Stromal cell of bone marrow (primary cell): ENCODE measurements at places on chromosomes 13 and 19.
A peak's percentile ranks its signal among the peaks of the same experiment; 100 is the strongest.

DNA sequence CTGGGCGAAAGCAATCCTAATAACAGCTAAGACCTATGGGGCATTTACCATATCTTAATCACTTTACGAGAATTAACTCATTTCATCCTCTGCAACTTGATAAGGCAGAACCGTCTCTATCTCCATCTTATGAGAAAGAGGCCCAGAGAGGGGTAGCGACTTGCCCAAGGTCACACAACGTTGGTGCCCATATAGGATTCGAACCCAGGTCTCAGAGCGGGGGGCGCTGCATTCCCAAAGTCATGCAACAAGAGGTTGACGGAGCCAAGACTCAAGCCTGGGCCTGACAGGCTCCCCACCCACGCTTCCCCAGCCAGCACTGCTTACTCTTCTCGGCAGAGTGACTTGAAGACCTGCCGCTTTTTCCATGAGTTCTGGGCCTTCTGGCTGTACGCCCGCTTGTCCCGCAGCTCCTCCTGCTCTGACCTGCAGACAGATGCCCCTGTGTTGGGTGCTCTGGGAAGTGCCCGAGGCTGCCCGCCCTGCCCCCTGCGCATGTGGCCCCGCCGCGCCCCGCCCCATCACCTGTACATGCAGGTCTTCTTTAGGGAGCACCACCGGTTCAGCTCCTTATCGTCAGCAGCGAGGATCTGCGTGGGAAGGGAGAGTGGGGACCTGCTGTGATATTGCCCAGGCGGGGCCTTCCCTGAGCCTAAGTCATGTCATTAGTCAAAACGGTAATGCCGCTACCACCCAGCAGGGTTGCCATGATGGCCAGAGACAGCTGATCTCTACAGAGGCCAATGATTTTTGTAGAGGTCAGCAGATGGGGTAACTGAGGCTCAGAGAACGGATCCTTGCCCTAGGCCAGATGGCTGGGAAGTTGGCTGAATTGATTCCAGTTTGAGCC lies 10.8 kb downstream of the KRI1 start:
- no peak for DNase-seq

- DNase-seq, result peak; percentile 18
Measured at GRCh38 chr19:4456843-4457653, 546 bp downstream of the UBXN6 start.

GRCh38 chr19:7159105-7159933 lies 89.8 kb downstream of the ZNF557 start:
- DNase-seq, result peak; percentile 85

- no peak for DNase-seq
Measured at GRCh38 chr19:29547981-29548380, 22.2 kb downstream of the VSTM2B start.

- DNase-seq, result no peak
Measured at GRCh38 chr13:27406178-27406939, 18.1 kb upstream of the GTF3A start.

DNA sequence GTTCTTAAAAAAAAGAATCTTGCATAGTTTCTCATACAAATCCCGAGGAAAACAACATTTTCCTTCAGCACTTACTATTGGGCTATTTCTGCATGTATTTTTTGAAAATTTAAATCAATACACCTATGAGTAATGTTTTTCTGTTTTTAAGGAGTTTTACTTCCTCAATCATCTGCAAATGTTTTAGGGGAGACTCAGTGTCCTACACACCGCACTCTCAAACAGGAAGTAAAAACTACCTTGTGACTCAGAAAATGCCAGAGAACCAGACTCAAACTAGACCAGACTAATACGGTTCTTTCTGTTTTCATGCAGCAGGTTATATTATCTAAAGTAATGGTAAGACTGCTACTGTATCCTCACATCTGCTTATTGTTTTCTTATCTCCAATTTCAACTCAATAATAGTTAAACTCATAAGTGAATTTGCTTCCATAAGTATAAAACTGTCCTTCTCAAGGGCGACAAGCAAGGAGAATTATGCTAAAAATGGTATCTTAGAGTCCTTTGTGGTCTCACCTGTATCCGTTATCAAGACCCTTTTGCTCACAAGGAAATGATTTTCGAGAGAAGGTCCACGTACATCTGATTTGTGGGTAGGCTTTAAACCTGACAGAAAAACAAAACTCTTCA lies 52.5 kb downstream of the FLT3 start:
- DNase-seq, result no peak

DNA sequence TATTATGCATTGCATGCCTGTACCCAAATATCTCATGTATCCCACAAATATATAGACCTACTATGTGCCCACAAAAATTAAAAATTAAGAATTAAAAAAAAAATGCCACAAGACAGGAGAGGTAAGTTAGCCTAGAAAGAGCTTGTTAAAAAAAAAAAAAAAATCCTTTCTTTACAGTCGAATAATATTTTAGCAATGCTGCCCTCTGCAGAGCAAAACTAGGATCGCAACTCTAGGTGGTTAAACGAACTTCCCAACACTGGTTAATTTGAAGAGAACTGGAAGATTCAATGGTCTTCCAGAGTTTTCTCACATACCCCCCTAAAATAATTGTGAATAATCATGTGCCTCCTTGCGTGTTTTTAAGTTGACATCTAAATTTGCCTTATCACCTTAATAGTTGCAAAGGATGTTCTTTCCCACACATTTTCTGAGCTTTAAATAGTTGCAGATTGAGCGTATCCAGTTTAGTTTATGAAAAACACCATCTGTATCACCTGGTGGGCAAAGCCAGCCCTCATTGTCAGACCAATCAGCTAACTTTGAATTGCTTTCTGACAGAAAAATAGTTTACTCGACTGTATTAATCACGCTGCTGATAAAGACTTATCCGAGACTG lies 47.4 kb upstream of the RCBTB2 start:
- peak; percentile 47 for DNase-seq

GRCh38 chr13:110506396-110506795 lies 55.1 kb downstream of the RAB20 start:
- no peak for DNase-seq

DNA sequence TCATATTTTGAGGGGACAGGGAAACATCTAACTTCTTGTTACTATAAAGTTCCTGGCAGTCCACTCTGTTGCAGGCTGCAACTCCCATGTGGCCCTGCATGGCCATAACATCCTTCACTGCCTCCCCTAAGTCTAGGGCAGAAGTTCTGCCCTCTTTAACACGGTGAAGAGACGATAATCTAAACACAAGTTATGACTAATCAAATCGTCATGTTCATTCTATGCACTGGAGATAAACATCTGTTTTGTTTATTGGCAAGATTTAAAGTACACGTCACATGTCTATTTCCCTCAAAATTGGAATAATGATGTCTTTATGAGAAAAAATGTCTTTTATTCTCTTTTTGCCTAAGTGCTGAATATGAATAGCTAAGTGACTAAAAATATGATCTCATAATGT lies 1629.4 kb downstream of the PCDH9 start:
- no peak for DNase-seq

- DNase-seq, result no peak
Measured at GRCh38 chr13:30376426-30377311, 45.6 kb upstream of the UBE2L5 start.

- DNase-seq, result peak; percentile 26
Measured at GRCh38 chr19:44512326-44513298, 12.3 kb upstream of the ZNF180 start.

GRCh38 chr13:93552596-93552995 lies 326.0 kb downstream of the GPC6 start:
- DNase-seq, result no peak

DNA sequence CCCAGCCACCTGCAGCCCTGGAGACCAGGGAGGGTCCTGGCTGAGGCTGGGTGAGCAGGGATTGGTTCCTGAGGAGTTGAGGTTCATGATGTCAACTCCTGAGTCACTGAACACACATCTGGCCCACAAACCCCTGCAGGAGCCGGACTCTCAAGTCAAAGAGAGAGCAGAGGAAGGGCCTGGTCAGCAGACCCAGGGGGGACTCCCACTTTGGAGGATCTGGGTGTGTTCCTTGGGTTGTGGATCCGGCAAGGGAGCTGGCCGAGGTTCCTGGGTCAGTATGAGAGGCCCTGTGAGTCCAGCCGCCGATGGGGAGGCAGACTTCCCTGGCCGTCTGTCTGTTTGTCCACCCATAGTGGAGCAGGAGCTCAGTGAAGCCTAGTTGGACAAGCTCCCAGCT lies 4.0 kb downstream of the SLC7A10 start:
- DNase-seq, result no peak

- no peak for DNase-seq
Measured at GRCh38 chr19:42495663-42496062, 32.6 kb downstream of the CEACAM1 start.

GRCh38 chr13:45162821-45163220 lies 38.0 kb downstream of the KCTD4 start:
- peak; percentile 79 for DNase-seq

GRCh38 chr13:112910016-112910415 lies 59.0 kb upstream of the MCF2L start:
- no peak for DNase-seq

DNA sequence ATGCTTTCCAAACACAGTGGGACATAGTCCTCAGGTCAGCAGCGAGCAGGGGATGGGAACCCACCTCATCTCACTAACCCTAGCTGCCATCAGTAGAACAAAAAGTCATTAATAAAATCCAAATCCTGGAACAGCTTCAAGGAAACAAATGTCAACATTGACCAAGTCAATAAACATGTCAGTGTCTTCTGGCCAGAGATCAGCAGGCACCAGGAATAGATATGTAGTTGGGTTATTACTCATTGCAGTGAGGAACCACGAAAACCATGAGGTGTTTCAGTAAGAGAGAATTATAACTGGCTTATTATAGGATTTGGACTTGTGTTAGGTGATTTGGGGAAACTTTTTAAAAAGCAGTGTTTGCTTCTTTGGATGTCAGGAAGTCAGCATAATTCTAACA lies 17.1 kb upstream of the CD33 start:
- no peak for DNase-seq

DNA sequence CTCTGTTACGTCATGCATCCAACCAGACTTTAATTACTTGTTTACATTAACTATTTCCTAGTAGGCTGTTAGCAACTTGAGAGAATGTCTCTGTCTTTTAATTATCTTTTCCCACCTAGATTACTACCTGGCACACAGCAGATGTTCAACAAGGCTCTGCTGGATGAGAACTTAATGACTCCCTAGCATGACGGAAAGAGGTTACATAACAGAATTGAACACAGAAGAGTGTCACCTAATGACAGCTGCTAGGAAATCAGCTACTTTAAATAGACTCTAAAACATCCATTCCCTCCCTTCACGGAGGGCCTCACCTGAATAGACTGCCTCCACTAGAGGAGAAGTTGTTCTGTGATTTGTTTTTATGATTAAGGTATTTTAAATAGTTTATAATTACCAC lies 110.8 kb downstream of the TEX29 start:
- no peak for DNase-seq

DNA sequence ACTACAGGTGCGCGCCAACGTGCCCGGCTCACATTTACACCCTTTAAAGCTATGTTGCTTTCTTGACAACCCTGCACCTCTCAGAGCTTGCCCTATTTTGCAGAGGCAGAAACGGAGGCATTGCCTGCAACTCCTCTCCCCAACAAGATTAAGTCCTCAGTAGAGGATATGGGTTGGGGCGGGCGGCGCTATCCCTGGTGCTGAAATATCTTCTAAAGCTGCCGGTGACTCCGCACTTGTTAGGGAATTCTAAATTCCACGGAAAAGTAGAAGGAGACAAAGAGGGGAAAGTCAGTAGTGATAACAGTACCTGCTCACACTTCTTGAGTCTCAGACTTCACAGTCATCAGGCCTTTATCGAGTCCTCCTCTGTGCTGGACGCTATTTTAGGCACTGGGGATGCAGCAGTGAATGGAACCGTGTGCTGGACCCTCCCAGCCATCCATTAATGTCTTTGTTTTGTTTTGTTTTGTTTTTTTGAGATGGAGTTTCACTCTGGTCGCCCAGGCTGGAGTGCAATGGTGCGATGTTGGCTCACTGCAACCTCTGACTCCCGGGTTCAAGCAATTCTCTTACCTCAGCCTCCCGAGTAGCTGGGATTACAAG lies 18.0 kb downstream of the SLC5A5 start:
- DNase-seq, result peak; percentile 31

DNA sequence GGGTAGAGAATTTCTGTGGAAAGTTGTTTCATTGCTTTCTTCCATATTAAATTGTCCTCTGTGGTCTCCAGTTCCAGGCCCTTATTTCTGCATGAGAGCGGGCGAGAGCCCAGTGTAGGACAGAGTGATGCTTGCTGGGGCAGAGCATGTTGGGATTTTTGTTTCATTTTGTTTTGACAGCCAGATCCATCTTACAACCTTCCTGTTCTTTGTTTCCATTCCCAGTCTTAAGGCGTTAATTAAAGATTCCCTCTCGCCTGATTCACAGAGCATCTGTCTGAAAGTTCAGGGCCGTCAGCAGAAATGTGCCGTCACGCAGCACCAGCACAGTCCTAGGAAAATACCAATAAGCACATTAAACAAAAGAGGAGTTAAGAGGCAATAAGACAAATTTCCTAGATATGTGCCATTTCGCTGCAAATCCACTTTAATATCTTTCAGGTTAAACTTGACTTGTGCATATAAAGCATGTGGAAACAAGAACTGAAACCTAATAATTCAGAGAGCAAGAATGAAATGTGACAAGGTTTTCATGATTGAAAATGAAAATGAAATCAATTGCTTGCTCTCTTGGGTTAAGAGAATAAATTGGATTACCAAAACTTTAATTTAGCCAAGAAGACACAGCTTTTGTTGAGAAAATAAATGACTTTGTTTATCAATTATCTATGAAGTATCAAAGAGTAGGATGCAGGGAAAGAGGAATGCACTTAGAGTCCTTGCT lies 210.7 kb upstream of the SLC10A2 start:
- DNase-seq, result no peak

GRCh38 chr19:6260912-6261650 lies 18.7 kb downstream of the MLLT1 start:
- no peak for DNase-seq

- no peak for DNase-seq
Measured at GRCh38 chr13:80814541-80814940, 473.6 kb upstream of the SPRY2 start.

GRCh38 chr19:13133241-13133870 lies 15.3 kb downstream of the NACC1 start:
- no peak for DNase-seq

GRCh38 chr13:88115976-88116375 lies 444.8 kb downstream of the SLITRK5 start:
- DNase-seq, result no peak
